ENCODE measurements at places on chromosomes 1 and 21. TPM values are rescaled to one million over a fixed set of nuclear protein-coding genes. Genes with fewer than 3 reads are reported as not detected.
A peak's percentile ranks its signal among the peaks of the same experiment; 100 is the strongest.

CDK11A gene
- total RNA-seq, result 15.7 TPM

- no peak for ATAC-seq
Measured at GRCh38 chr1:59458884-59459283, 162.0 kb downstream of the FGGY start.

- peak; percentile 83 for ATAC-seq
Measured at GRCh38 chr1:223233410-223234169, 90.5 kb upstream of the TLR5 start.

GRCh38 chr21:43195121-43196021, 26.6 kb downstream of the CRYAA start:
- no peak for ATAC-seq

DNA sequence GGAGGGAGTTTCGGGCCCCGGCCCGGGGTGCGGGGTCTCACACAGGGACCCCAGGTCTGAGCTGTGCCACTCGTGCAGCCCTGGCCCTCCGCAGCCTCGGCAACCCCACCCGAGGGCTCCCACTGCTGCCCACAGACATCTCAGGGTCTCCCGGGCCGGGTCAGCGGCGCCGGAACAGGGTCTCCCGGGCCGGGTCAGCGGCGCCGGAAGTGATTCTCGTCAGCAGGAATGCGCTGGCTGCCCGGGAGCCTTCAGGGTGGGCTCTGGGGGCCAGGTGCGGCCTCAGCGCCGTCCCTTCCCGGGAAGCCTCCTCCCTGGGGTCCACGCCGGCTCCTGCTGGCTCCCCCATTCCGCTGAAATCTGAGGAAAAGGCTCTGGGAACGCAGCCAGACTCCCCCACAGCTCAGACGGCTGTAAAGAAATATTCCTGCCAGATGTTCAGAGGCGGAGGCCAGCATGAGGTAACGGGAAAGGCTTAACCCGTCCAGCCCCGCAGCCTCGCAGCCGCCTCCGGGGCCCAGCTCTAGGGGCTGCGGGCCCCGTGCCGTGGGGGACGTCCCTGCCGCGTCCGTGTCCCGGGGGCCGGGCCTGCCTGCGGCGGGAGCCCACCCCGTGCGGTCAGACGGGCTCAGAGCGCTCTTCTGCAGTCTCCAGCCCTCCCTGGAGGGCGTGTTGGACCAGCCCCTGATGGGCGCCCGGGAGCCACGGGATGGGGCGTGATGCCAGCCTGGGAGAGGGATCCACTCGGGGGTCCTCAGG, 8.7 kb upstream of the COL6A1 start:
- ATAC-seq, result peak; percentile 15

DNA sequence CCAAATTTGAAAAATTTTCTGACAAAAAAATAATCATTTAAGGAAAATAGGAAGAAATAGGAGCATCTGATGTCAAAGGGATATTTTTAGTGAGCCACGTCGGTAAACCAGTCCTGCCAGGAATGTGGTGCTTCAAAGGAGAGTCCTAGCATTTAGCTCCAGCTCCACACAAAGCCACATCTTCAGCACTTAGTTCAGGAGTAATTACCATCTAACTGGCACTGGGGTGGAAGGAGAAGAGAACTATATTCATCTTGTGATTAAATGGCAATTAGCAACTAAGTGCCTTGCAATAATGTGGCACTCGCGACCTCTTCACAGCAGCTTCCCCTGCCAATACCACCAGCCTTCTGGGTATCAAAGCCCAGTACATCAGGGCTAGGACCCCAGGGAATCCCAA, 409.1 kb downstream of the SETD4 start:
- ATAC-seq, result no peak

DNA sequence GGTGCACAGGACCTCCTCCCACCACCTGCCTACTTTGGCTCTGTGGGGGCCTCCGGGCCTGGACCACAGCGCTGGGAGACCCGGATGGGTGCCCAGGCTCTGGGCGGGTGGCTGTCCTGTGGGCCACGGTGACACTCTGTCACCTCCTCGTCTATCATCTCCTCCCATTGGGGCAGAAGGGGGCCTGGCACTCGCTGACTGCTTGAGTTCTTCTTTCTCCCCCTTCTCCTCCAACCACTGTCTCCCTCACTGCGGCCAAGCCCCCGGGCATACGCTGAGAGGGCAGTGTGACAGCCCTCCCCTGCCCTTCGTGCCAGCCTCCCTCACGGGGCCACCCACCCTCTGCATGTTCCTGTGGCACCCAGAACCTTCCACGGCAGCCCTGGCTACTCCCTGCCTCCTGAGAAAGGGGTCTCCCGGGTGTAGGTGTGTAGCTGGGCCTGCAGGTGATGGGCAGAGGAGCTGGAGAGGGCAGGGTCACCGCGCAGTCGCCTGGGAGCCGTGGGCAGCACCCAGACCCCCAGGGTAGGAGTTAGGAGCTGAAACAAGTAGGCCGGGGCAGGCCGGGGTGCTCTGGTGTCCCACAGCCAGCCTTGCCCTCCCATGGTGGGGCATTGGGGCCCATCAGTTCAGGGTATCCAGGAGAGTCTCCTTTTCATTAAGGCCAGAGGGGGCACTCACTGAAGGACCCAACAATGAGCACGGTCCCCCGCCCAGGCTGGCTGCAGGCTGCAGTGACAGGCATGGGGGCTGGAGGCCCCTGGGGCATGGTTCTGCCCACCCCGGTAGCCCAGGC, 9.2 kb upstream of the ARF1 start:
- no peak for ATAC-seq

All from esophagus mucosa (tissue), 1 donor.